ENCODE measurements at places on chromosomes 11 and 22. TPM values are rescaled to one million over a fixed set of nuclear protein-coding genes. Genes with fewer than 3 reads are reported as not detected.

The MRGPRX3 gene
- total RNA-seq = 0.21 TPM

The SAA4 gene
- total RNA-seq = not detected

The GTSE1 gene
- total RNA-seq = 8.2 TPM

The PRR33 gene
- not detected for total RNA-seq

The PHF21A gene
- total RNA-seq = 52.8 TPM

The THY1 gene
- 526 TPM for total RNA-seq

The TREH gene
- total RNA-seq = not detected

The MMP13 gene
- total RNA-seq = not detected

The VWA5A gene
- 64.5 TPM for total RNA-seq

The CRYBA4 gene
- 0.46 TPM for total RNA-seq

The MS4A7 gene
- total RNA-seq = not detected

The CHRM4 gene
- total RNA-seq = not detected

The SLC37A2 gene
- total RNA-seq = 0.49 TPM

The NDUFS8 gene
- 144 TPM for total RNA-seq

The CNIH2 gene
- 1.9 TPM for total RNA-seq

The CRACR2B gene
- 28.8 TPM for total RNA-seq

The SHISAL1 gene
- 6.5 TPM for total RNA-seq

The TRIOBP gene
- total RNA-seq = 110 TPM

The FCHSD2 gene
- 45.3 TPM for total RNA-seq
